ENCODE measurements at places on chromosomes 16 and 17. TPM values are rescaled to one million over a fixed set of nuclear protein-coding genes. Genes with fewer than 3 reads are reported as not detected.
A peak's percentile ranks its signal among the peaks of the same experiment; 100 is the strongest.

PRSS53 gene
- total RNA-seq: 0.87 TPM

PSKH1 gene
- 18.1 TPM for total RNA-seq

GRCh38 chr17:56909742-56910508 lies 3.9 kb downstream of the TRIM25 start:
- DNase-seq: no peak

DNA sequence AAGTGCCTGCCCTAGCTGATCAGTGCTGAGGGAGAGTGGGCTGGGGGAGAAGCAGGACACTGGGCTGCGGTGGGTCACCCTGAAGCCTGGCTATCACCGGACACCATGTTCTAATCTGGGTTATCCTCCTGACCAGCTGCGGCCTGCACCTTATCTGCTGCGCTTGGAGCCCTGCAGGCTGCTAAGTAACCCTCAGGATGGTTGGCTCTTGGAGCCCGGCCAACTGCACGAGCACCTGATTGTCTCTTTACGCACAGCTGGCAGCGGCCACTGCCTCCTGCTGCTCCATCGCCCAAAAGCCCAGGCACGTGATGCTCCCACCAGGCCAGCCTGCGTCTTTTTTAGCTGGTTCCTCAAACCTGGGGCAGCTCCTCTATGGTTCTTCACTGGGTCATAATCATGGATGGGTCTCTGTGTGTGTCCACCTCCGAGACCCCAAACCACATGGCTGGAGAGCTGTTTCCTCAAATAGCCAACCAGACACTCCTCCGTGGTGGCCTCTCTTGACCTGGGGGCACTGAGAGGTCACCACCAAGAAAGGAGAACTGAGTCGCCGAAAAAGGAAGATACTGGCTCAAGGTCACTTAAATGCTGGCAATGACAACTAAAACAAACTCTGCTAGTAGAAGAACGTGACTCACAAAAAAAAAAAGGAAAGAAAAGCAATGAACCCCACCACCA lies 21.7 kb downstream of the SPHK1 start:
- peak; percentile 92 for DNase-seq

DNA sequence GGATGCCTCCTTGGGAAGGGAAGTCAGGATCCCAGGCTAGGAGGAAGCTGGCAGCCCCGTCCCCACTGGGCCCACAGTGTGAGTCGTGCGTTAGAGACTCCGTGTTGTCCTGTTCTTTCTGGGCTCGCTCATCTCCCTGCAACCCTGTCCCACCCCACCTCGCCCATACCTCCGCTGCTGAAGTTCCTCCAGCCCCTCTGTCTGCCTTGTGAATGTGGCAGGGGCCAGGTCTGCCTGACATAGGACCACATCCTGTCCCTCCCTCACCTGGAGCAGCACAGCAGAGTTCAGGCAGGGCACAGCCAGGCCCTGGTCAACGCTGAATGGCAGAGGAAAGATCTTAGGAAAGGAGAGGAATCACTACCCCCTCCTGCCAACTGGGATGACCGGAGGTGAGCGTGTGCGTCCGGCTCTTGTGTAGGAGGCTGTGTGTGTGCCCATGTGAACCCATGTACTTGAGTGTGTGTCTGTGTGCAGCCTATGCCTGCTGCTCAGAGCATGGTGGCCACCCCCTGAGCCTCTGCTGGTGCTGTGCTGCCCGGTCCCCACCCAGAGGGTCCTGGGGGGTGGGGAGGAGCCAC lies 12.8 kb downstream of the KCNJ18 start:
- no peak for DNase-seq

CLEC18C gene
- not detected for total RNA-seq

DNA sequence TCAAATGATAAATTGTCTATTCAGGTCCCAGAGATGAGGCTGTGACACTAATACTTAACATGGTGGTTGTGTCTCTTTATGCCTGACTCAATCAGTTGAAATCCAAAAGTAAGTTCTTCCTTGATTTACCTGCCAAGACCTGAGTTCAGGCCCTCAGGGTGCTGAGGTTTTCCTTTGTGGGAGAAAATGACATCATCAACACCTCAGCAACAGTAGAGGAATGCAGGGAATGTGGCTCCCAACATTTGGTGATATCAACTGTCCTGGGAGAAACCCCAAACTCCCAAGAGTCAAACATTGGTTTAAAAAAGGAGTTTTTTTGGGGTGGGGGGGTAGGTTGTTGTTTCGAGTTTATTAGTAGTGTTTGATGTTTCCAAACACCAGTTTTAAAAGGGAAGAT lies 14.7 kb downstream of the RNF43 start:
- DNase-seq: no peak

SPHK1 gene
- 2.7 TPM for total RNA-seq

BFAR gene
- 36.3 TPM for total RNA-seq

- DNase-seq: no peak
These were observed 64.9 kb upstream of the LGALS9 start for GRCh38 chr17:27565874-27566670.

DCUN1D3 gene
- total RNA-seq: 16.5 TPM

CIBAR2 gene
- not detected for total RNA-seq

- DNase-seq: no peak
These were observed 10.5 kb downstream of the PIMREG start for GRCh38 chr17:6454495-6455320.

WFDC1 gene
- total RNA-seq: 2.0 TPM

DNA sequence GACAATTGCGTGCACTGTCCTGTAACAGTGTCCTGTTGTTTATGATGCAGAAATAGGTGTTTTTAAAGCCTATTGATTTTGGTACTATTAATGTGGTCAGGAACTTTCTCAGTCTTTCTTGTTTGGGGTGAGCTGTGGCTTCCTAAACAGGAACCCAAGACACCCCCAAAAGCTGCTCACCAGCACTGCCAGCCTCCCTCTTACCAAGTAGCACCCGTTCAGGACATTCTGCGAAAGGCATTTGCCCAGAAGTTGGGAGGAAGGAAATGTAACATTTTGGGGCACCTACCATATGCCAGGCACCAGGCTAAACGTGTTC lies 21.6 kb upstream of the STH start:
- no peak for DNase-seq

- peak; percentile 64 for DNase-seq
These were observed 999 bp upstream of the FLYWCH2 start for GRCh38 chr16:2881783-2882649.

ADAT1 gene
- 19.0 TPM for total RNA-seq

NPIPB12 gene
- total RNA-seq: 20.4 TPM

All from left ventricle myocardium superior (tissue), 1 donor.